ENCODE measurements at places on chromosomes 7 and 10.

DNA sequence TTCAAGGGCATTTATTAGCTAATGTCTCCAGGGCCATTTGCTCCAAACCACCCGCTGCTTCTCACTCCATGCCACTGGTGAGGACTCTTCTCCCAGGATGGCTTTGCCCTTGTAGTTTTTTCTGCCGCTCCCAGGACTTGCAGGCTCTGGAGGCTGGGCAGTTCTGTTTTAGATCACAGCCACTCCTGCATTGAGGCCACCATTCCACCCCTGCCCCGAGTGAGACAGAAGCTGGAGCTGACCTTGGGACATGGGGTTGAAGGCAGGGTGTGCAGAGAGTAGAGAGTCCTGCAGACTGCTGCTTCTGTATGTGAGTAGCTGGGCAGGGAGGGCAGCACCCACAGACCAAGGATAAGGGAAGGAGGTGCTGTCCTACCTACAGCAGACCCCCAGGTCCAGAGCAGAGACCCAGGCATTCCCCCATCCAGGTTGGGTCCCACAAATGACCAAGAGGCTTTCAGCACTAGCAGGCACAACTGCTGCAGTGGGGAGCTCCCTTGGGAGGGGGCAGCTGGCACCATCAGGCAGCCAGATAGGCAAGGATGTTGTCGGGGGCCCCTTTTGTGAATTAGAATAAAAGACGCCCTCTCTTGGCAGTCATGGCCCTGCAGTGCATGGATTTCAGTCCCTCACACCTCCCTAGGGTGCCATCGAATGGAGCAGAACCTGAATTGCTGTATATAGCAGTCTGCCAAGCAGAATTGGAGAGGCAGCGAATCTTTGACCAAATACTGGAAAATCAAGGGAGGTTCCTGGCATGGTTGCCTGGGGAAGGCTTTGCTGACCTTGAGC, 22.7 kb upstream of the ADCYAP1R1 start:
- DNase-seq = no peak

DNA sequence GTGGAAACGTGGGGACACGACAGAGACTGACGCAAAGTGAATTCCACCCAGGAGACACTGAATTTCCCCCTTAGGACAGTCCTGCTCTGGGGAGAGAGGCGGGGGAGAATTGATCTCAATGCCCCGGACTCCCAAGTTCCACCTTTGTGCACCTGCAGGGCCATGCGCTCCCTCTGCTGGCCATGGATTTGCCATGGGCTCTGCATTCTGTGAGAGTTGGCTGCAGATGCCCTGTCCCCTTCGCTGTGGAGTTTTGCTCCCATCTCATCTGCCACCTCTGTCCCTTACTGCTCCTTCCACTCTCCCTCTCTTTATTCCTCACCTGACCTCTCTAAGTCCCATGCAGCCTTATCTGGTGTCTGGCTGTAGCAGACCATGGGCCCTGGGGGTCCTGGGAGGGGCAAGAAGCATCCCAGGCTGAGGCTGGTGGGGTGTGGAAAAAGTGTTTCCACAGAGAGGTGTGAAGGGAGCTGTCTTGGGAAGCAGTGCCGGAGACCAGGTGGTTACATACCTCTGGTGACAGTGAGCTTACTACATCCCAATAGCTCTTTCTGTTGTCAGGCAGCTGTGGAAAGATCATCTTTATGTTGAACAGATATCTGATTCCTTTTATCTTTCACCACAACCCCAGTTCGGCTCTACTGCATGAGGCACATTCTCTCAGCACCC, 14.3 kb downstream of the GHRHR start:
- DNase-seq = no peak

DNA sequence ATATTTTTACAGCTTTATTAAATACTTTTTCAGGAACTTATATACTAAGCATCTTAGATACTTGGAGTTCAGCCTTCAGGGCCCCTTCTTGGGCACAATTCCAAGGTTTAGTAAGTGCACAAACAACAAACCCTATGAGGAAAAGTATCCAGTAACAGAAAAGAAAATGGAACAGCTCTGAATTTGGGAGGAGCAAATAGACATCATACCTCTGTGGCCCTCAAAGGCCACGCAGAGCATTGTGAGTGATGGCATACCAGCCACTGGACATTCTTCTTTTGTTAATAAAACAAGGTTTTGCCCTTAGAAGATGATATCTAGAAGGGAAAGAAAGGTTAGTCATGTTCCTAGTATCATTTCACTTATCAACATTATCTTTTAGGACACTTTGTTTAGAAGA, 46.0 kb downstream of the ST7 start:
- no peak for DNase-seq

- DNase-seq = no peak
Measured at GRCh38 chr7:71615017-71615416, 483.1 kb downstream of the GALNT17 start.

GRCh38 chr7:81672872-81673271, 97.0 kb downstream of the HGF start:
- no peak for DNase-seq

GRCh38 chr7:37534893-37535610, 86.4 kb upstream of the ELMO1 start:
- DNase-seq = no peak

- no peak for DNase-seq
Measured at GRCh38 chr10:2866569-2866968, 200.8 kb upstream of the PFKP start.

GRCh38 chr7:28615091-28615490, 202.8 kb downstream of the CREB5 start:
- no peak for DNase-seq

DNA sequence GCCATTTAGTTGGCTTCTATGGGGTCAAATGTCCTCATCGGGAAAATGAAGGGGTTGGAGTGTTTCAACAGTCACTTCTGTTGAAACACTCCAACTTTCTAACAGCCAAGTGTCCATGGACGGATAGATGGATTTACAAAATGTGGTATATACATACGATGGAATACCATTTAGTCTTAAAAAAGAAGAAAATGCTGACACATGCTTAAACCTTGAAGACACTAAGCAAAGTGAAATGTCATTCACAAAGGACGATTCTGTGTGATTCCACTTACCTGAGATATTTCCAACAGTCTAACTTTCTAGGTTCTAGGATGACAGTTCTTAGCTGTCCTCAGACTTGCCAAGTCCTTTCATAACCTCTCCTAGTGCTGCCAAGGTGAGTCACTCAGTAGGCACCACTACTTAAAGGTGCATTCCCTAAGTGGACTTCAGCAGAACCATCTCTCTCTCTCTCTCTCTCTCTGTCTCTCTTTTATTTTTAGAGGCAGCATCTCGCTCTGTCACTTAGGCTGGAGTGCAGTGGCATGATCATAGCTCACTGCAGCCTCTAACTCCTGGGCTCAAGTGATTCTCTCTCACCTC, 69.0 kb downstream of the DENND2A start:
- no peak for DNase-seq

- no peak for DNase-seq
Measured at GRCh38 chr7:114527589-114527988, 113.0 kb downstream of the FOXP2 start.

DNA sequence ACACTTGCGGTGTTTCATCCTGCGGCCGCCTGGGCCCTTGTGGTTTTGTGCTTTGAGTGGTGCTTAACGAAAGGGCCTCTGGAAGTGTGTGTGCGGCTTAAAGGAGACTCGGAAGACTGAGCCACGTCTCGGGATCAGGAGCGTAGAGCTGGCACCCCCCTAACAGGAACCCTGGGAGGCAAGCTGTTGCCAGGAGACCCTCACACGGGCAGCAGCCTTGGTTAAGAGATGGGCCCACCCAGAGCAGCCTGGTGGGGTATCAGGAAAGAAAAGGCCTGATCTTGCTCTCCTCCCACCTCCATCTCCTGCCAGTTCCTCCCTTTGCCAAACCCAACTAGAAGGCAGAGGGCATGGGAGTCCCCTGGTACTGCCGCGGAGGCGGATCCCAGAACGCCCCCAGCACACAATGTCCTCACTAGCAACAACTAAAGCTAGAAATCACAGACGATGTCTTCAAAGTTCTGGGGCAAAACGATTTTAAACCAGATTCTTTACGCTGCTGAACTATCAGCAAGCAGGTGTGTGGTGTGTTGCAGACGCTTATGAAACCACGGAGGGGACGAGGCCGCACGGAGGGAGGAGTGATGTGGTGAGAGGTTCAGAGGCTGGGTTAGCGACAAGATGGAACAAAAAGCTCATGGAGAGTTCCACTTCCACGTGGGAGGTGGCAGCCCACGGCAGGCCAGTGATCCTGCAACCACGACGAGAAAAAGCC, 67.0 kb upstream of the INPP5A start:
- no peak for DNase-seq

DNA sequence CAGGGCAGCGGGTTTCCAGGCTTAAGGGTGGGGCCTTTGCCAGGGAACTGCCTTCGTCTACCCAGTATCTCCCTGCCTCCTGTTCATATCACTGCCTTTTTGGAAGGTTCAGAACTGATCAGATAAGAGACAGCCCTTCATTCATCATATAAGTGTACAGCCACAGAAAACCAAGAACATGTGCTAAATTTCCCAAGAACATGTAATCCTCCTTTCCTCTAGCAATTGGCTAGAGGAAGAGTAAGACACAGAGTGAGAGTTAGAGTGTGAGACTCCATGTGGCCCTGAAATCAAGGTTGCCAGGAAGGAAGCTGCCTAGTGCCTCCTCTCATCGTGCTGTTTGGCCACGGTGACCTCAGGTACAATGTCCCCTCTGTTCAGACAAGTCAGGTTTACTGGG, 770.9 kb downstream of the TNS3 start:
- DNase-seq = peak; percentile 12

- DNase-seq = no peak
Measured at GRCh38 chr7:110507832-110508231, 583.1 kb upstream of the LRRN3 start.

GRCh38 chr10:108966005-108966404, 957.3 kb downstream of the XPNPEP1 start:
- no peak for DNase-seq

DNA sequence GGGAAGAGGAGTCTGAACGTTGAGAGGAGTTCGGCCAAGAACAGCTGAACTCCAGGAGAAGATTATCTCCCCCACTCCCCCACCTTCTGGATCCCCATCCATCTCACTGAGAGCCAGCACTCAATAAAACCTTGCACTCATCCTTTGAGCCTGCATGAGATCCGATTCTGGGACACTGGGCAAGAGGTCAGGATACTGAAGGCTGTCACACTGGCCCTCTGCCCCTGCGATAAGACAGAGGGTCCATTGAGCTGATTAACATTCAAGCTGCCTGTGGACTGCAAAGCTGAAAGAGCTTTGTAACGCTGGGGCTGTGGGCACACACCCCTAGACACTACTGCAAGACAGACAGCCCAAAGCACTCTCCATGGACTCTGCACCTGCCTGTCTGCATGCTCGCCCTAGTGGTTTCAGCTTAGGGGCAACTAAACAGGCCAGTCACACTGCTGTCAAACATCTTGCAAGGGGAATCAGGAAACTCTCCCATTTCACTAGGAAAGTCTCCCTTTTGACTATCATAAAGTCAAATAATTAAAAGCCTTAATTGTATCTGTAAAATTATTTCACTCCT, 42.3 kb upstream of the CNTNAP2 start:
- DNase-seq = no peak

DNA sequence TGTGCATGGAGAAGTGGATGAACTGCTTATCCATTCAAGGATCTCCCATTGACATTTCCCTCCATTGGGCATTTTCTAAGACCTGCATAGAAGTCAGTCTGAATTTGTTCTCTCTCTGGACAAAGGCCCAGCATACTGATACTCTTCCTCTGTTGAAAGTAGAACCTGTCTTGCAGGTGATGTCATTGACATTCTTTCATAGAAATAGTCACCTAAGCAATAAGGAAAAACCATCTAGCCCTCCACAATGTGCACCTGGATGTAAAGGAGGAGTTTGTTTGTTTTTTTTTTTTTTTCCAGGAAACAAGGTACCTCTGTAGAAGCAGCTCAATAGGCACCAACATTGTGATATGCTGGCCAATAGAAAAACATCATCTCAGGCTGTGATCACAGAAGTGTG, 150.4 kb downstream of the DPY19L1 start:
- no peak for DNase-seq

GRCh38 chr7:94697035-94697974, 41.4 kb upstream of the SGCE start:
- DNase-seq = peak; percentile 82

DNA sequence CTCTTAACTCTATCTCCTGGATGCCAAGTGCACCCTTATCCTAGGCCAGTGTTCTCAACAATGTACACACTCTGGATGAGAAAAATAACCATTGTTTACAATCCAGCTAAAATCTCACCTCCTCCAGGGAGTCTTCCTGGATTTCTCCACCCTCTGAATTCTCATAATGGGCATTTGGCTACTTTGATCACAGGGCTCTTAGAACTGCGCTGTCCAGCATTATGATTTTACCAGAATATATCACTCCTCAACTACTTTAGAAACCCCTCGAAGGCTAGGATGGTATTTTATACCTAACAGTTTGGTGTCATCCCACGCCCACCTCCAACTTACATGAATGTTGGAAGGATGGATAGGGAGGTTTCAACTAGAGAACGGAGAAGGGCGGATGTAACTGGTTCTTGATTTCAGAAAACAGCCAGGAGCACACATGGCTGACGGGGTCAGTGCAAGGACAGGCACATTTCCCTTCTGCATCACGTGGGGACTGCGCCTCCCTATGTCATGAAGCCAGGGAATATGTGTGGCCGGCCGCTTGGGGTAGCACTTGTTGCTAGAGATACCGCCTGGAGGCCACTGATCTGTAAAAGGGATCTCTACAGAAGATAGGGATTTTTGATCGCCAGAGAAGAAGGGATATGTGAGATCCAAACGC, 1.2 kb upstream of the ATP6V0E2 start:
- peak; percentile 64 for DNase-seq

DNA sequence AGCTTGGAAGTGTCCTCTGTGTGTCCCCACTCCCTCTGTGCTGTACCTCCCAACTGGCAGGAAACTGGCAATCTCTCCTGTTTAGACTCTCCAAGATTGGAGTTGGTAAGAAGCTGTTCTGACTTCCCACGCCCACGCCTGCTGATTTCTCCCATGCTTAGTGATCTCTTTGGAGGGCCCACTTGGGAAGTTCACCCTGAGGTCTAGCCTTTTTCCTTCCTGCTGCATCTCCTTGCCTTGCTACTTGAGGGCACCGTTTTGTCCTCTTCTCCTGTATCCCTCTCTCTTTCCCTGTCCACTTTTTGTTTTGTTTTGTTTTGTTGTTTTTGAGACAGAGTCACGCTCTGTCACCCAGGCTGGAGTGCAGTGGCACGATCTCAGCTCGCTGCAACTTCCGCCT, 35.4 kb downstream of the ZAN start:
- no peak for DNase-seq

DNA sequence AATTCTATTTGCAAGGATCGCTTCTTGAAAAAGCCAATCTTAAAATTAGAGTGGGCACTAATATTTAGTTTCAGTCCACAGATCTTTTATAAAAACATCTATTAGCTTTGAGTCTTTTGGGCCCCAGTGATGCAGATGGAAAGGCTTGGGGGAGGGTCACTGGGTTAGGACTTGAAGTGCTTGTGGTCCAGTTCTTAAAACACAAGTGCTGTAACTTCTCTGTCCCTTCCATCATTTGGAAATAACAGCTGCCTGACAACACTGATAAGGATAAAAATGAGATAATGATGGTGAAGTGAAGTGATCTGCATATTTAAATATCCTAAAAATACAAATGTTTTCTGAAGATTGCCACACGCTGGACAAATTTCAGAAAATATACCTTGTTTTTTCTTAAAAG, 37.1 kb upstream of the ZRANB1 start:
- DNase-seq = no peak

GRCh38 chr7:149085866-149086265, 4.7 kb downstream of the ZNF786 start:
- no peak for DNase-seq

- DNase-seq = no peak
Measured at GRCh38 chr10:119634219-119634544, 17.0 kb upstream of the BAG3 start.
